ENCODE measurements at places on chromosomes 11 and 22.

GRCh38 chr11:120021978-120022377 lies 115.9 kb downstream of the TRIM29 start:
- DNase-seq = no peak

- DNase-seq = no peak
Measured at GRCh38 chr11:113991170-113991569, 16.3 kb downstream of the HTR3A start.

DNA sequence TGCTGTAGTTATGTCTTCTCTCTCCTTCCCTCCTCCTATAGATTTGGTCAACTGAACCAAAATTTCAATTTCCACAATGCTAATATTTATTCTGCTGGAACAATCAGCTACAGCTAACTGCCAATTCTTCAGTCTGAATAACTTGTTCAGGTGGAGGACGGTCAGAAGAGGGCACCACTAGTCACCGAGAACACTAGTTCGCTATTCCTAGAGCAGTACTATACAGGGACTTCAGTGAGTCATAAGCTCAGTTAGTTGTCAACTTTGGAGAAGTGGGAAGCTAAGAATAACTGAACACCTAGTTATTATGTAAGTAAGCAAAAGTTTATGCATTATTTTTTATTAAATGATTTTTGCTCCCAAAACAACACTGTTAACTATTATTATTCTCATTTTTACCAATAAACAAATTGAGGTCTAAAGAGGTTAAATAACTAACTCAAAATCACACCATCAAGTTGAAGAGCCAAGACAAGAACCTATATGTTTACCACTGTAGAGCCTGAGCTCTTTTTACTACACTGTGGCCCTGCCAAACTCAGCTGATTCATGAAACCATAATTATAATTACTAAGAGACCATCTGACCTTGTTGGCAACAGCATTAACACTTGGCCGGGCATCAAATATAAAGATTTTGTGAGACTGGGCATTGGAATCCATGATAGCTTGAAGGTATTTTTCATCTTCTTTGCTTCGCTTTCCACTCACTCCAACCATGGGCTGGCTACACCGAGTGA lies 59.0 kb downstream of the CEP57 start:
- peak; percentile 45 for DNase-seq

GRCh38 chr11:77110836-77111235 lies 8.2 kb downstream of the OMP start:
- no peak for DNase-seq

GRCh38 chr11:115077740-115078139 lies 399.4 kb downstream of the NXPE2 start:
- DNase-seq = no peak

DNA sequence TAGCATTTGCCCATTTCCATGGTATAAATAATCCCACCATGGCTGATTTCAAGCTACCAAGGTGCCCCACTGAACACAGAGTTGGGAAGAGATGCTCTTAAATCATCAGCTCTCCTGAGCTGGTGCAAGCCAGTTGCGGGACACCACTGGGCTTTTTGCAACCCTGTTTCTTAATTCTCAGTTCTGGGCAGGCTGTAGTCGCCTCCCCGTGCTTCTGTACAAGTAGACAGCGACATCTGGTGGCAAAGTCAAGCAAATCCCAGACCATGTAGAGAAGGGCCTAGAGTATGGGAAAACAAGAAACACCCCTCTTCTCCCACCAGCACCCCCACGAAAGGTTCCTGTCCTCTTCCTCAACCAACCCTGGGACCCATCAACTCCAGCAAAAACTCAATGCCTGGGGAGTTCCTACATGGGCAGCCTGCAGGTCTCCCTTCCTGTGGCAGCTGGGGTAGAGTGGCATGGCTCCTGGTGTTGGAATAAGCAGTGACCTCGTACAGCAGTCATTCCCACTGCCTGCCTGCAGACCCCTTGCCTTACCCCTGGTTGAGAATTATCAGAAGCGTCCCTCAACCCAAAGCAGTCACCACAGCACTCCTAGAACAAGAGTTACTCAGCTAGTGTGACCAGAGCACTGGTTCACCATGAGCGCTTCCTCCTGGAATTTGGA lies 68.4 kb downstream of the IGLL5 start:
- peak; percentile 31 for DNase-seq

DNA sequence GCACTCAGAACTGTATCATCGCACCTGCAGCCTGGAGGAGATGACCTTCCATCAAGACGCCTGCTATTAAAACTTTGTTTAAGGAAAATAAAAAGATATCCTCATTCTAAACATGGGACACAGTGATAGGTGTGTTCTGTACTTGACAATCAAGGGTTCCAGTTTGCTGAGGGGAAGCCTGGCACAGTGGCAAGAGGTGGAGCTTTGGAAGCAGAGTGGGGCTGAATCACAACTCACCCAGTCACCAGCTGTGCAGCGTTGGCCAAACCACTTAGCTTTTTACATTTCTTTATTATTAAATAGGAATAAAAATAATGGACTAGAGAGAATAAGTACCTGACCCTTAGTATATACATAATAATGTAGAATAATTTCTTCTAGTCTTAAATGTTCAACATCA lies 220.7 kb downstream of the TENM4 start:
- DNase-seq = no peak

DNA sequence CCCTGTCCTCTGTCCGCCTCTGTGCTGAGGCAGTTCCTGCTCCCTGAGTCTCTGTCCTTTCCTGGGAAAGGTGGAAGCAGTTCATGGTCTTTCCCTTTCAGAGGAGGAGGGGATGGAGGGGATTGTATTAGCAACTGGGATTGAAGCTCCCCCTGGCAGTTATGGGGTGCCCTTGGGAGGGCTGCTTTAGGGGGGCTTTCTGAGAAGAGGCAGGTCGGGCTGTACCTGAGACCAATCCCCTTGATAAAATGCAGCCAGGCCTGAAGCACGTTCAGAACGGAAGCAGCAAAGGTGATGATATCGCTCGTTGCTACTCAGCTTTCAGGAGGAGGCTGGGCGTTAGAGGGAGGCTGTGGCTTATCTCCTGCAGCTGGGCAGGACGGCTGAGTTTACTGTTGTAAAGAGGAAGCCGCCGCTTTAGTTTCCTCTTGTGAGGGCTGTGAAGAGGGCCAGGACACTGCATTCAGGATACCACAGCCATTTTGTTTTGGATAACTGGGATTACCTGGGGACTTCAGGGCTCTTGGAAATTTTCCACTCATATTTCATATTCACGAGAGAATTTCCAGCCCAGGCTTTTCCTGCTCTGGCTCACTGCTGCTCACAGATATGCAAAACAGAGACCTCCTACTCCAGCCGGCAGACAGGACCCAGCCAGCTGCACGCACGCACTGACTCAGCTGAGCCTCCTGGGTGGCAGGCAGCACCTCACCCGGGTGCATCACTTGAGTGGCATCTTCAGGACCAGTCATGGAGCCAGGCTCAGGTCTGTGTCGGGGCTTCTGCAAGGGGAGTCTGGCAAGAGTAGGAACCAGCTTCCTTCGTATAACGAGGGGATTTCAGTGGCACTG lies 798 bp downstream of the AMPD3 start:
- peak; percentile 9 for DNase-seq

DNA sequence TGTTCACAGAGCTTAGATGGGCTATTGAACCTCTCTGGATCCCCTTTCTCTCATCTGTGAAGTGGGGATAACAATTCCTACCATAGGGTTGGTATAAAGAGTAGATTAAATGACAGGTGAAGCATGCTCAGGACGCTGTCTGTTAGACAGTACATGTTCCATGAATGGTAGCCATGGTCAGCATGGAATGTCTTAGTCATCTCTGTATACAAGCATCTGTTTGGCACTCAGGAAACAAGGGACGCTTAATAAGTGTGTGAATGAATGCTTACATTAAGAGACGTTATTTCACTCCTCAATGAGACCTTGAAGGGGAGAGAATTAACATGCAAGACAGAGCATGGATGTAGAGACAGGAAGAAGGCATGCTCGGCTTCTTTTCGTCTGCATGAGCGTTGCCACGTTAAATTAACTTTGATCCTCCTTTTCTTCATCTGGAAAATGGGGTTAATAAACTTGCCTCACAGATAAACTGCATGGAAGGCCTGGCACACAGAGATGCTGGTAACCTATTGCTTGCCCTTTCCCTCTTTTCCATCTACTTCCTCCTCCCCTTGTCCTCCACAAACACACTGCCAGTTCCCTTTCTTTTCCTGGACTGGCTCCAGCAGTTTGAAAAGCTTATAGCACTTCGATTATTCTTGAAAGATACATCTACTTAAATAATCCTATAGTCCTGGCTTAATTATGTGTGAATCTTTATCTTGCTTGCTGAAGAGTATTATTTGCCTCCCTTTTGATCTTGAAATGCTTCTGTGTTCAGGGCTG lies 267.2 kb upstream of the MTNR1B start:
- DNase-seq = no peak

- no peak for DNase-seq
Measured at GRCh38 chr11:5384335-5384734, 723 bp downstream of the OR51M1 start.

DNA sequence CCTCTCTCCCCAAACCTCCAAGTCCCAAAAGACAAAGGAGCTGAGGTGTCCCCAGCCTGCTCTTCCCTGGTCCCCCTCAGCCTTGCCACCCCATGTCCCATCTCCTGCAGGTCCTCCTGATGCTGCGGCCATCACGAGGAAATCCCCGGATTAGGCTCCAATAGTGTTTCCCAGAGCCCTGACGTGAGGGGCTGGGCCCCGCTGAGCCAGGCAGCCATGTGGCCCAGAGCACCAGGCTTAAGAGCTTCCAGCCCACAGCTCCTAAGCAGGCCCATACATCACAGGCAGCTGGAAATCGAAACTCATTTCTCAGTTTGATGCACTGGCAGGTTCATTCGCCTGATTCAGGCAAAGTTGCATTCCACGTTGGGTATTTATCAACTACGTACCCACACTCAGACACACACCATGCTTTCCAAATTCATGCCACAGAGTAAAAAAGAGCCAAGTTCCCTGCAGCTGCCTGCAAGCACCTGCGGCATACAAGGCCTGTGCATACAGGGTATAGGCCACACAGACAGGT lies 114.2 kb downstream of the CHST1 start:
- DNase-seq = peak; percentile 54

DNA sequence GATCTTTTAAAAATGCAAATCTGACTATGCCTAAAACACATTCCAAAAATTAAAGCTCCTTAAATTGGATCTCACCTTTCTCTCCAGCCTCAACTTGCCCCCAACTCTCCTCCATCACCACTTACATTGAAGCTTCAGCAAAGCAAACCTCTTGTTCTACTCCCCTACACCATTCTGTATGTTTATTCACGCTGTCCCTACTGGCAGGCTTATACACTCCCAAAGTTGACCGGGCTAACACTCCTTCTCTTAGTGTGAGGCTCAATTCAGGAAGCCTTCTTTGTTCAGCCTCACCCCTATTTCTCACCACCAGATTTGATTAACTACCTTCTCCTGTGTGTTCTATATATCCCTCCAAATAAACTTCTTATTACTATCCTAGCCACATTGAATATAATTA lies 1.8 kb upstream of the GDPD4 start:
- DNase-seq = no peak

All from NCI-H524 (cell line).